WTC11 (cell line): ENCODE measurements at places on chromosomes 12 and 14. TPM values are rescaled to one million over a fixed set of nuclear protein-coding genes. Genes with fewer than 3 reads are reported as not detected.

- DNase-seq: no peak
- no peaks in the 10 kb centered on the region for H3K36me3 ChIP-seq
- peak overlapping the region; percentile 5 for H3K4me3 ChIP-seq
- H3K4me1 ChIP-seq: peaks cover 19% of the 10 kb centered on the region
- H3K27me3 ChIP-seq: peaks cover 52% of the 10 kb centered on the region
- H3K27ac ChIP-seq: no peak overlapping the region
Measured at GRCh38 chr12:21939435-21939834, 1.8 kb downstream of the ABCC9 start.

DNA sequence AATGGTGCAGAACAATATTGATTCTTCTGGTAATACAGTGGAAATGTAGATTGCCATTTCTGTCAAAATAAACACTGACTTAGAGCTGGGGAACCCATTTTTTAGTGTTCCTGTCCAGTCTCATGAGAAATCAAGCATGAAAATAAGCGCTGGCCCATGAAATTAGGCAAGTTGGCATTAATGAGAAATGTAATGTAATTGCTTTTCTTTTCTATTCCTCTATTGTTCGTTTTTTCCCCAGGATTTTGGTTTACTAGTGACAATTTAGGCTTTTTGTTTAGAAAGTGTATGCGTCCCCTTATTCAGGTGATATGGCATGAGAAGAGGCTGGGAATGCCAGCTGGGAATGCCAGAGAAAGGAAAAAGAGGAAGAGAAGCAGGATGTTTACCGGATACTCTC lies 64.4 kb upstream of the KICS2 start:
- H3K27me3 ChIP-seq: no peaks in the 10 kb centered on the region
- H3K36me3 ChIP-seq: peaks cover 6% of the 10 kb centered on the region; the same call in 1 of the 2 replicates
- no peak for DNase-seq
- no peak overlapping the region for H3K4me3 ChIP-seq
- H3K4me1 ChIP-seq: no peaks in the 10 kb centered on the region

IL22 gene
- not detected in 3 replicates for total RNA-seq

GRCh38 chr12:12319451-12320183 lies 30.4 kb downstream of the MANSC1 start:
- peaks cover 16% of the 10 kb centered on the region for H3K4me1 ChIP-seq
- H3K27me3 ChIP-seq: no peaks in the 10 kb centered on the region
- no peak for DNase-seq
- H3K27ac ChIP-seq: peak overlapping the region; percentile 39

DNA sequence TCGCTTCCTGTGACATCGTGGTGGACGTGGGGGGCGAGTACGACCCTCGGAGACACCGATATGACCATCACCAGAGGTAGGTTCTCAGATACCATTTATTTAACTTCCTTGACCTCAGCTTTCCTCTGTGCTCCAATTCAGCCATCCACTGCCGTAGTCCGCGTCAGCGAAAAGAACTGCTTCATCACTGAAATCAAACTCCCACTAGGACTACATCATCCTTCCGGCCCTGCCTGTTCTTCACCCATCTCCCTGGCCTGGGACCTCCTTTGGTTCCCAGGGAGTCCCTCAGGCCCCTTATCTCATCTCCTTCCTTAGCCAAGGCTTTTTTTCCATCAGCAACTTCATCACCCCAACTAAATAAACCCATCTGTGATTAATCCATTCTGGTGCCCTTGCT lies 692 bp downstream of the MYG1 start:
- DNase-seq: no peak
- H3K4me1 ChIP-seq: peaks cover 25% of the 10 kb centered on the region
- H3K4me3 ChIP-seq: peak overlapping the region; percentile 87
- peak overlapping the region; percentile 82 for H3K27ac ChIP-seq
- peaks cover 34% of the 10 kb centered on the region for H3K36me3 ChIP-seq

GRCh38 chr12:43812926-43813325 lies 6.8 kb upstream of the TWF1 start:
- H3K4me3 ChIP-seq: no peak overlapping the region
- H3K27ac ChIP-seq: no peak overlapping the region
- H3K4me1 ChIP-seq: 0 out of 2 replicates have a peak, but pooled peaks cover 3% of the 10 kb centered on the region
- DNase-seq: no peak

GNG2 gene
- 10.4 to 11.4 TPM (median 10.7 TPM) in 3 replicates for total RNA-seq

DNA sequence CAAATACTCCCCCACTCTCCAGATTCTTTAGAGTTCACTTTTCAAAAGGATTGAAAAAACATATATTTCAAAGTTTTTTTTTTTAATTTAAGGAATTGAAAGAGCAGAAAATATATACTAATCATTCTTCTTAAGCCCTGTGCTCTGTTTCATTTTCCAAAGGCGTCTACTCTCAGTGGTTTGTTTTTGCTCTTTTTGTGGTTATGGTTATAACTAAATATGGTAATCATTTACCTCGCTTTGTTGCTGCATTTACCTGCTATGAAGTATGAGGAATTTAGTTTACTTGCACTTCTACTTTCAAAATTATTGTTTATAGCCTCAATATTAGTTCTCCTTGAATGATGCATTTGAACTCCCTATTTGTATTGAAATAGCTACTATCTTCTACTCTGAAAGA lies 55.9 kb upstream of the LRRK2 start:
- H3K4me3 ChIP-seq: no peak overlapping the region
- no peaks in the 10 kb centered on the region for H3K27me3 ChIP-seq
- peaks cover 22% of the 10 kb centered on the region for H3K36me3 ChIP-seq
- H3K27ac ChIP-seq: no peak overlapping the region

DNA sequence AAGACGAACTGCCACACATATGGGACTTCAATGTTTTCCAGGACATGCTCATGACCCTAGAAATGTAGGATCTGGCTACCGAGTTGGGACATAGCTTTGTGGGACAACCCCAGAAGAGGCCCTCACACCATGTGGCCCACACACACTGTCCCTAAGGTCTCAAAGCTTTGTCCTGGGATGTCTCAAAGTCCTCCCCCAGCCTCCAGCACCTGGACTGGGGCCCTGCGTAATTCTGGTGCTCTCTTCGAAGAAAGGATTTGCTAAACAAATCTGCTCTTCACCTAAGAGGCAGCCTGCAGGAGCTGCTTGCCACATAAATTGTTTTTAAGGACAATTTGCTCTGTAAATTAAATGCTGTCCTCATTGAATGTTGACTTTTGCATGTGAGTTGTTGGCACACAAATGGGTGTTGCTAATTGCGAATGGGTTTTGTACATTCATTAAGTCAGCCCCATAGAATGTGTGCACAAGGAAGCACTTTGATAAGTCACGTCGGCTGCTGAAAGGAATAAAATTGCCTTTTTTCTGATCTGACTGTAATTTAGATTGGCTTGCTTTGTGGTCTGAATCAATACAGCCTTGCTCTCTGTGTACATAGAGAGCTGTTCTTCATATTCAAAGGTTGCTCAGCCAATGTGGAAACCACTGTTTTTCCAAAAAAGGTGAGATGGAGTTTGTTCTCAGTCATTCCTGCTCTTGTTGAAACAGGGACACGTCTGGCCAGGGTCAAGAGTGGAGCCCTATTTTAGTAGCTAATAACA lies 161.6 kb upstream of the PWP1 start:
- H3K4me3 ChIP-seq: no peak overlapping the region
- H3K27ac ChIP-seq: no peak overlapping the region
- no peaks in the 10 kb centered on the region; the same call in 1 of the 2 replicates for H3K4me1 ChIP-seq
- H3K27me3 ChIP-seq: no peaks in the 10 kb centered on the region
- no peaks in the 10 kb centered on the region for H3K36me3 ChIP-seq
- no peak for DNase-seq

GYS2 gene
- total RNA-seq: not detected in 3 replicates

SLC38A4 gene
- 6.1 to 12.6 TPM (median 12.1 TPM) in 3 replicates for total RNA-seq

DNA sequence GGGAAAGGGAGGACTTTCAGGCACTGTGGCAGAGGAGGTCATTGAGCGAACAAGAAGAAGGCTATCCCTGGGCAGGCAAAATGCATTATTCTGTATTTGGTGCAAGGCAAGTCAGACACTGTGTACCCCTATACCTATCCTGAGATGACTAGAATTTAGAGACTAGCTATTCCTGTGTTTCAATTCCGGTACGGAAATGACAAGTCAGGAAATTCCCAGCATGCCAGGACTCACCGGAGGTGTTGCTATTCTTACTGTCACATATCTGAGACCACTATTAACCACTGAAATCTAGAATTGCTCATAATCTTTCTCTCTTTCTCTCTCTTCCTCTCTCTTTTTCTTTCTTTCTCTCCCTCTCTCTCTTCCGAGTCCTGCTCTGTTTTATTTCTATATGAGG lies 297.1 kb downstream of the PDZRN4 start:
- H3K4me1 ChIP-seq: peaks cover 5% of the 10 kb centered on the region; the same call in 1 of the 2 replicates
- no peak for DNase-seq
- no peak overlapping the region for H3K27ac ChIP-seq
- H3K27me3 ChIP-seq: no peaks in the 10 kb centered on the region; the same call in 1 of the 2 replicates

- peaks cover 76% of the 10 kb centered on the region for H3K36me3 ChIP-seq
- H3K4me1 ChIP-seq: no peaks in the 10 kb centered on the region
- H3K4me3 ChIP-seq: no peak overlapping the region
- H3K27ac ChIP-seq: no peak overlapping the region
- H3K27me3 ChIP-seq: peaks cover 17% of the 10 kb centered on the region
Measured at GRCh38 chr14:106564058-106564643, 1037.8 kb downstream of the TMEM121 start.

RPS6KL1 gene
- total RNA-seq: 10.6 to 12.6 TPM (median 12.2 TPM) in 3 replicates

GRCh38 chr12:99110868-99111267 lies 465.8 kb downstream of the APAF1 start:
- no peak overlapping the region for H3K27ac ChIP-seq
- no peaks in the 10 kb centered on the region for H3K27me3 ChIP-seq
- no peak for DNase-seq
- no peak overlapping the region for H3K4me3 ChIP-seq

DNA sequence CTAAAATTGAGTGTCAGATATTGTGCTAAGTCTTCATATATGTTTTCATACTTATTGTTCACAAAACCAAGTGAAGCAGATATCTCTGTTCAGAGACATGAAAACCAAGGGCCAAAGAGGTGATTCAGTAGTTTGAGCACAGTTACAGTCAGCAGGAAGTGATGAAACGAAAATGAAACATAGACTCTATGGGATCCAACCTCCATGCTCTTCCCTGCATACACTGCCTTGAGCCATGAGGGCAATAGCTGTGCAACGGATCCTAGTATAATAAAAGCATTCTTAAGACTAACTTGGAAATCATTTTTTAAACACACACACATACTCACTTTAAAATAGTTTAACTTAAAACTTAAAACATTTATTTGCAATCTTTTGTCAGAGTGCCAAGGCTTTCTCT lies 27.9 kb downstream of the ESR2 start:
- no peak overlapping the region for H3K4me3 ChIP-seq
- no peaks in the 10 kb centered on the region for H3K36me3 ChIP-seq
- DNase-seq: no peak
- H3K27ac ChIP-seq: no peak overlapping the region

GRCh38 chr12:6943722-6944380 lies at the start of the genes C12orf57 and RNU7-1:
TSS of gene C12orf57 (plus strand) at chr12:6944022. CDS start at chr12:6944122, 100 bp downstream.
TSS of gene RNU7-1 (plus strand) at chr12:6943816.
- peak within 1 kb of the TSS; percentile 98 for H3K4me3 ChIP-seq
- H3K27ac ChIP-seq: peak within 1 kb of the TSS; percentile 99
- peak; percentile 76 for DNase-seq
- H3K4me1 ChIP-seq: peaks cover 41% of the 10 kb centered on the region
- H3K27me3 ChIP-seq: no peaks in the 10 kb centered on the region

RIPK3 gene
- total RNA-seq: 0.37 to 1.2 TPM (median 0.83 TPM) in 3 replicates

GRCh38 chr14:65461730-65462129 lies 49.2 kb downstream of the FUT8 start:
- H3K27me3 ChIP-seq: no peaks in the 10 kb centered on the region
- H3K36me3 ChIP-seq: peaks cover 4% of the 10 kb centered on the region
- H3K4me3 ChIP-seq: no peak overlapping the region

GRCh38 chr12:16610001-16610585 lies 4.1 kb upstream of the LMO3 start:
- DNase-seq: no peak
- H3K27me3 ChIP-seq: peaks cover 27% of the 10 kb centered on the region
- H3K4me1 ChIP-seq: peaks cover 70% of the 10 kb centered on the region
- peak overlapping the region; percentile 95 for H3K4me3 ChIP-seq
- H3K36me3 ChIP-seq: no peaks in the 10 kb centered on the region

DNA sequence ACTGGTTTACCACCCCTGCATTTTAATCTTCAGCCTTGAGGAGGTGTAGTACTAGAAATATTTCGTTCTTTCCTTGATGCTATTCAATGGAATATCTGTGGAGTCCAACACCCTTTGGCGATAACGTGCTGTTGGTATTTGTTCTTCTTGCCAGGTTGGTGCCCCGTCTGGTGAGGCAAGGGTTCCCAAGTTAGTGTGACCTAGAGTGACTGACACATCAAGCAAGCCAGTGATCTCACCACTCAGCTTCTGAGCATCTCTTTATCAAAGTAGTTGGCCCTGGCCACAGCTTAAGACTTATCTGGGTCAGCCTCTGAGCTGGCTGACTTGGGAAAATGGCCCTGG lies 60.2 kb downstream of the PLXNC1 start:
- no peak for DNase-seq
- no peaks in the 10 kb centered on the region for H3K27me3 ChIP-seq
- no peak overlapping the region for H3K4me3 ChIP-seq
- H3K36me3 ChIP-seq: 0 out of 2 replicates have a peak, but pooled peaks cover 3% of the 10 kb centered on the region
- H3K27ac ChIP-seq: no peak overlapping the region

GRIP1 gene
- 16.7 to 29.0 TPM (median 22.5 TPM) in 3 replicates for total RNA-seq

DNA sequence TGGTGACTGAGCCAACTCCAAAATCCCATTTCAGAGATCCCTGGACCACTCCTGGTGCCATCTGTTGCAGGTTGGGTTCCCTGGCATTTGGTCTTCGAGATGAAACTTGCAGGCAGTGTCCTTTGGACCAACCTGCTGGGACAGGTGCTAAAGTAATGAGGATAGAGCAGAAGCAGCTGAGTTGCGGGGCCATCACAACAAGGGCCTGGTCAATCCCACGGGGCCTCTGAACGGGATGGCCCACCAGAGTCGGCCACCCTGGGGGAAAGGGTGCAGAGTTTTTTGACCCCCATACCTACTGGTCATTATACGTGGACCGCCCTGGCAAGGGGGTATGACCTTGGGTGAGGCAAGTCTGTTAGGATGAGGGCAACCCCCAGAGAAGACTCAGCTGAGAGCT lies 39.3 kb downstream of the DLK1 start:
- H3K27ac ChIP-seq: no peak overlapping the region
- H3K4me3 ChIP-seq: no peak overlapping the region
- no peak for DNase-seq
- H3K4me1 ChIP-seq: peaks cover 8% of the 10 kb centered on the region
- H3K27me3 ChIP-seq: peaks cover 27% of the 10 kb centered on the region

CIPC gene
- 22.5 to 25.4 TPM (median 24.2 TPM) in 3 replicates for total RNA-seq

DNA sequence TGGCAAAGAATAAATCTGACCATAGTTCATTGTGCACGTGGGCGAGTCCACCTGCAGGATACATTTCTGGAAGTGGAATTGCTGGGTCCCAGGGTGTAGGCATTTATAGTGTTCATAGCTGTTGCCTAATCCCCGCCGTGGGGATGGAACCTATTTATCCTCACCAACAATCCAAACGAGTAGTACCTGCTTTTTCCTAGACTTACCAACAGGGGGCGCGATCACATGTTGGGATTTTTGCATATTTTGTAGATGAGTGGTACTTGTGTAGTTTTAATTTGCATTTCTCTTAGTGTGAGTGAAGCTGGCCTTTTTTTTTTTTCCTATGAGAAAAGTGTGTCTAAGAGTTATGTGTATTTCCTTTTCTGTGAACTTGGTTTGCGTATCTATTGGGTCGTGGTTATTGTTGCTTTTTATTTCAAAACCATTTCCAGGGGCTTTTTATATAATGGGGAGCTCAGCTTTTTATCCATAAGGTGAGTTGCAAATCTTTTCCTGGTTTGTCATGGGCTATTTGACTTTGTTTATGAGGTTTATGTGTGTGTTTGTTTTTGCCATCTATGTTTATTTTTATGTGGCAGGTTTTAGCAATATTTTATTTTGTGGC lies 67.2 kb downstream of the CCDC92 start:
- H3K36me3 ChIP-seq: no peaks in the 10 kb centered on the region; the same call in 1 of the 2 replicates
- no peak overlapping the region for H3K27ac ChIP-seq
- H3K4me3 ChIP-seq: no peak overlapping the region
- H3K4me1 ChIP-seq: peaks cover 8% of the 10 kb centered on the region
- peak; percentile 62 for DNase-seq
